ENCODE measurements at places on chromosomes 3 and 15.

DNA sequence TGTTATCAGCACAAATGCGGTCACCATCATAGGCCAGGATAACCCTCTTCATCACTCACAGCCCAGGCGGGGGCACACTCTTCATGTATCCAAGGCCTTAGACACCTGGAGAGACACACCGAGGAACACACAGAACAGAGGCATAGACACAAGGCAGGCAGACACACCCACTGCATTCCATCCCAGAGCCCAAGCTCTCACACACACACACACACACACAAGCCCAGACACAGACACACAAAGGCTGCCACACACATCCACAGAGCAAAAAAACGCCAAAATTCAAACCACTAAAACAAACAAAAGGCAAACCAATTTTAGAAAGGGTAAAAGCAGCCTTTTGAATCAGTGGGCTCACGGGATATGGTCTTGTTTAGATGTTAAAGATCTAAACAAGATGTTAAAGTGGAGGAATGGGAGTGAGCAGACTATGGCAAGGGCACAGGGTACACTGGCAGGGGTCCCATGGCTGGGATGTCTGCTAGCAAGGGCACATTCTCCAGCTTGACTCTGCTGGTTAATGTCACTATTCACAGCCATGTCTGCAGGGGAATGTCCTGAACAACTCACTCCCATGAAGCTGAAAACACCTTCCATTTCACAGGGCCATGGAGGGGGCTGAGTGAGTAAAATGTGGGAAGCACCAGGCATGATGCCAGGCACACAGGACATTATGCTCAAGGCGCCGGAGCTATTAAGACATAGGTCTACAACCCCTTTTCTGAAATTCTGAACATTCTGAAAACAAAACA, 14.9 kb upstream of the CRABP1 start:
- DNase-seq = no peak

DNA sequence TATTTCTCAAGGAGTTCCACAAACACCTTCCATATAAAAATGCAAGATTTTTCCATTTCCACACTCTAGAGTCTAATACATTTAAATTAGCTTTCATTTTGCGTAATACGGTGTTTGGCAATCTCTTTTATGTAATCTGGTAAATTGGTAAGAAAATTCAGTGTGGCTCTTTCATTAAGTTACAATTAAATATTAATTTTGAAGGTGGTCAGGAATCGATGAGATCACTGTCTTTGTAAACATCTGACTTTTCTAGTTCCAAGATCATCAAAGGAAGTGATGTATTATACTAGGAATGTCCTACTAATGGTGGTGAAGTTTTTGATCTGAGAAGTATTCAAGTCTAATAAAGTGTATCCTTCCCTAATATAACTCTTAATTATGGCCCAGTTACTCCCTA, 1.1 kb upstream of the UTS2B start:
- no peak for DNase-seq

DNA sequence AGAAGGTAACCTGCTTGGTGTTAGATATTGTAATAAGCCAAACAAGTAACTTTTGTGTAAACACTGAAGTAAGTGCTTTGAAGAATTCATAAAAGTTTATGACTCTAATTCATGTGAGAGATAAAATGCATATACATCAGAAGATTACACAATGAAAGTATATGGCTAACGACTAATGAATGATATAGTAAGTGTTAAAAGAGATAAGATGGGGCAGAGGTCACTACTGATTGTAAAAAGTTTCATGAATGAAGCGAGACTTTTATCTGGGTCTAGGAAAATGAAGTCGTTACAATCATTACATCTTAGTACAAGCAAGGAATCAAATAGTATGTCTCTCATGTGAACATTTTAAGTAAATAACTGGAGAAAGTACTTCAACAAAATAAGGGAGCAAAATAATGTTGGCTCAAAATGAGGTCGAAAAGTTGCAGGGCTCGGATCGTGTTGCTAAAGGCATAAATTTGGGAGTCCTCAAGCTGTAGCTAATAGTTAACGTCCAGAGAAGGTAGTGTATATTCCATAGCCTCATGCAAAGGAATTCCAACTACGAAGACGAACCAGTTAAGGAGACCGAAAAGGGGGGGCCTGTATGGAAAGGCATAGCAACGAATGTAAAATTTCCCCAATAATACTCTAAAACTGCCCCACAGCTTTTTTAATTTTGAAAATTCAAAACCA, 984 bp upstream of the DUT start:
- no peak for DNase-seq

GRCh38 chr3:134654031-134654430, 3.2 kb upstream of the KY start:
- no peak for DNase-seq

DNA sequence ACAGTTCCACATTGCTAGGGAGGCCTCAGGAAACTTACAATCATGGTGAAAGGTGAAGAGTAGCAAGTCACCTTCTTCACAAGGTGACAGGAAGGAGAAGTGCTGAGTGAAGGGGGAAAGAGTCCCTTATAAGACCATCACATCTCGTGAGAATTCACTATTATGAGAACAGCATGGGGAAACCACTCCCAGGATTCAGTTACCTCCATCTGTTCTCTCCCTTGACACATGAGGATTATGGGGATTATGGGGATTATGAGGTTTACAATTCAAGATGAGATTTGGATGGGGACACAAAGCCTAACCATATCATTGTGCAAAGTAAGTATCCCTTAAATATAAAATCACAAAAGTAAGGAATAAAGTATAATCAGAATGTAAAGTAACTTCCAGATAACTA, 375.9 kb upstream of the NAALADL2 start:
- peak; percentile 0 for DNase-seq

GRCh38 chr3:14337828-14338227, 64.6 kb upstream of the SLC6A6 start:
- DNase-seq = no peak

GRCh38 chr15:71325481-71325880, 210.2 kb downstream of the THSD4 start:
- DNase-seq = no peak

DNA sequence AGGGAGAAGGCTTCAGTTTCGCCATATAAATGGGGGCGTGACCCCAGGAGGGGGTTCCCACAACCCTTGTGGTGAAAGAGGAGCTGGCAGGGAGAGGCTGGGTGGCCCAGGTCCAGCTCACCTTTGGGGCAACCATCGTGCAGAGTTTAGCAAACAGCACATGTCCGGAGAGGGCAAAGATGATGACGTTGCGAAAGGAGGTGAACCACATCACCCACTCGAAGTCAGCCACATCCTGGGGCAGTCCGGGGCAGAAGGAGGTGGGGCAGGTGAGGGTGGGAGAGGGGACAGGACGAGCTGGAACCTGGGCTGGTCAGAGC, 3.7 kb downstream of the HHATL start:
- no peak for DNase-seq

DNA sequence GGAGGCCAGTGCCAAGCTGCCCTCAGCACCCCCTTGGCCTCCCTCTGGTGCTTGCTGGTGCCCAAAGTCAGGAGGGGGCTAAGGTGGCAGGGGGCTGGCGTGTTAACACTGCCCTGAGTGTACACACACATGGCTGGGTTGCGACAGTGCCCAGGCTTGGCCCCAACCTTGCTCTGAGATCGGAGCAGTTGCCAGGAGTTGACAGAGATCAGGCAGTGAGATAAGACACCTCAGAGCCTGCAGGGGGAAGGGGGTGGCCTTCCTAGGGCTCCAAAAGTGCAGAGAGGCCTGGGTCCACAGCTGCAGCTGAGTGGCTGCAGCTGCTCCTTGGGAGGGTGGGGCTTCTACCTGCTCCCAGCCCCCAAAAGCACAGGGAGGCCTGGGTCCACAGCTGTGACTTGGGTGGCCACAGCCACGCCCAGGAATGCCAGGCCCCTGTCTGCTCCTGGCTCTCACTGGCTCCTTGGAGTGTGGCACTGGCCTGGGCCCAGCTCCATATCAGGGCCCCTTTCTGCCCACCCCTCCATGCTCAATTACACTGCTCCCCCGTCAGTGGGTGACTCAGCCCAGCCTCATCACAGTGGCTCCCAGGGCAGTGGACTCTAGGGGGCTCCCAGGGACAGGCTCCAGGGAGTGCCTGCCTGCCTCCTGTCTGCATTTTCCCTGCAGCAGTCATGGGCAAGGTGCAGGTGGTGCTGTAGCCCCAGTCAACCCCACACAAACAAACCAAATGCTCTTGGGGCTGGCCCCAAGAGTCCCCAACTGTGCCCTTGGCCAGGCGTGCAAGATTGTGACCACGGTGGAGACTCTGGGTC, 56.4 kb upstream of the C15orf39 start:
- DNase-seq = no peak

DNA sequence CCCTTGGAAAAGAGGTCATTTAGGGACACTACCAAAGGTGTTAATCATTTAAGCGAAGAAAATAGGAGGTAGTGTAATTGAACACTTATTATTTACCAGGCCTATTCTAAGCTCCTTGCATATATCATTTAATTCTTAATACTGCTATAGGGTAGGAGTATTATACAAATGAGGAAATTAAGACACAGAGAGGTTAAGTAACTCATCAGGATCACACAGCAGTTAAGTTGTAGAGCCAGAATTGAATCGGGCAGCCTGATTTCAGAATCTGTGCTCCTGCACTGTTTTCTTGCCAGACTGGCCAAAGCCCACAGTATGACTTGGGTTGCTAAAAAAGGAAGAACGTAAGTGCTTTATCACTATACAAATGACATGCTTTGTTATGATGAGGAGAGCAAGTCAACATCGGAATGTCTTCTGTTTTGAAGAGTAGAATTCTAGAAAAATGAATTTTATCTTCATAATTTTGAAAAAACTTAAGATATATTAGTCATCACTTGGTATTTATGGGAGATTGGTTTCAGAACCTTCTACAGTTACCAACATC, 31.4 kb downstream of the HPS3 start:
- DNase-seq = no peak

DNA sequence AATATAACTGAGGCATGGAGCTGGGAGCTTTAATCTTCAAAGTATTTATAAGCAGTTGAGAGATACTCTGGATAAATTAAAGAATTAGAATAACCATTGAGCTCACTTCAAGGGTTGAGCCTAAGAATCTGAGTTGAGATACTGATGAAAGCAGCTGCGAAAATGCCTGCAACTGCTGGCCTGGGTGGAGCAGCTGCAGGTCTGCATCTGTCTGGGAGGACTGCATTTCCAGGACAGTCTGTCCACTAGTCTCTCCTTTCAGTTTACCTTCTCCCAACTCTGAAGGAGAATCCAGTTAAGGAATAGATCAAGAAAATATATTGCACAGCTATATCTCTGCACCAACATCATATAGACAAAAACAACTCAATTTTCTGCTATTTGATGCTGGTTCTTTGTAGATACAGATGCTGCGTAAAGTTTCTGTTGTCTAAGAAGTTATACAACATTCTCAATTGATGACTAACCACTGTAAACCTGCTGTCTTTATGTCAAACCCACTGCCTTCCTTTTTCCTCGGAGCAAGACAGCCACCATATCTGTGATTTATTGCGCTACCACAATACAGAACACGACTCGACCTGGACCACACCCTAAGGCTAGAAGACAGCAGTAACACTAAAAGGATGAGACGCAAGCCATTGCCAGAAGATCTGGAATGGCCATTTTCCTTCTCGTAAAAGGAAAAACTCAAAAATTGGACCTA, 245.1 kb downstream of the MAGI1 start:
- DNase-seq = no peak

- peak; percentile 23 for DNase-seq
These were observed 14.4 kb downstream of the ATP13A3 start for GRCh38 chr3:194472290-194472920.

Measured in NCI-H2171 (cell line).